ENCODE measurements at places on chromosomes 4 and X.

GRCh38 chr4:74157154-74157553 lies 764 bp upstream of the MTHFD2L start:
- DNase-seq: peak; percentile 12

DNA sequence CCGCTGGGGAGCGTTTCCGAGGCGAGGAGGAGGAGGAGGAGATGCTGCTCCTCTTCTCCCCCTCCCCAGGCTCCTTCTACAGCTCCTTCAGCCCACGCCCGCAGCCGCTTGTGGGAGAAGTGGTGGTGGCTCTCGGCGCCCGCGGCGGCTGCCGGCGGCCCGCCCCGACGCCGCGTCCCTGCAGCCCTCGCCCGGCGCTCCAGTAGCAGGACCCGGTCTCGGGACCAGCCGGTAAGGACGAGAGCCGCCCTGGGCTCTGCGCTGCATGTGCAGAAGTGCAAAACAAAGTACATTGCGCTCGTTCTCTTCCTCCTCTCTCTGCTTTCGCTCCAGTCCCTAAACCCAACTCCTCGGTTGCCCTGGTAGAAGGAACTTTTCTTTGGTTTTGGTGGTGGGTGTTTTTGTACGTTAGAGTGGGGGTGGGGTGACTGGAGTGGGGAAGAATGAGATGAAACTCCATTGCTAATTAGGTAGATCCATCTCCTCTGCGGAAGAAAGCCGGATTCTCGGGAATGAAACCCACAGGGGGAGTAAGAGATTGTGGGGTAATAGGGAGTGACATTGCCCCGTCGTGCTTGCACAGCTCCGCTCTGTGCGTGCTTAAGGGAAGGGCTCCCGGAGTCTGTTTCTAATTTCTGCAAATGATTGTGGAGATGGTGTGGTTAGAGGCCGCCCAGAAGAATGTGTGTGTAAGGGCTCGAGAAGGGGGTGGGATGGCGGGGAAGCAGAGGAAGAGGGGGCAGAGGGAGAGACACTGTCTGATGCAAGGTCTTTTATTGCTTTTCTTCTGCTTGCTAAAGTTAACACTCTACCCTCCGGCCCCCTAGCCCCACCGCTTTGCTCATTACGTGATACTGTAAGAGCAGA lies 677 bp downstream of the PTPN13 start:
- peak; percentile 36 for DNase-seq

- DNase-seq: no peak
Observed at GRCh38 chr4:152382057-152382785, 153.7 kb downstream of the FBXW7 start.

DNA sequence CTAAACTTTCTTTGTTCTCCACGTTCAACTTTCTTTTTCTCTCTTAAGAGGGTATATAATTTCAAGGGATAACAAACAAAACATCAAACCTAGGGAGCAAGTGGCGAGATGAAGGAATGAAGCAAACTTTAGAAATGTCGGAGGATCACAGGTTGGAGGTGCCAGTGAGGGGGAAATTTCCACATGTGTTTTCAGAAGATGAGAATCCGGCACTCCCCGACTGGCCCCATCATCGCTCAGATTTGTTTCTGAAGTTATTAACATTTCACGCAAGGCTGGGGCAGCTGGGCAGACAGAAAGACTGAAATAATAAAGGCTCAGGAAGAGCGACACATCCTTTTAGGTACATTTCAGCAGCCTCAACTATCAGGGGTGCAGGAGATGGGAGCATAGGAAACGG lies 134.9 kb downstream of the SMIM20 start:
- no peak for DNase-seq

DNA sequence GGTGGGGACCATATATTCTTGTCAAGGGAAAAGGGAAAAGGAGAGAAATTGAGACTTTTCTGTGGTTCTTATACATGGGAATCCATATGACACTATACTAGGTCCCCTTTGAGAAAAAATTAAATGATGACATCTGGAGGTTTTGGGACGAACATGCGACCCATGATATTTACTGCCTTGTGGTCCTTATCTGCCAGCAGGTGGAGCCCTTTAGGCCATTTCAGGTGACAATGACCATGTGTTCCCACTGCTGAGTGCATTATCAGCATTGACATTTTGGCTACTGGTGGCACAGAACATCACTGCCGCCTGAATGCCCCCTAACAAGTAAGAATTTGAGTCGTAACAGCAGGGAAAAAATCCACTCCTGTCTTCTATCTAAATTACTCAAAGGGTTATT lies 843.4 kb downstream of the FSTL5 start:
- peak; percentile 45 for DNase-seq

DNA sequence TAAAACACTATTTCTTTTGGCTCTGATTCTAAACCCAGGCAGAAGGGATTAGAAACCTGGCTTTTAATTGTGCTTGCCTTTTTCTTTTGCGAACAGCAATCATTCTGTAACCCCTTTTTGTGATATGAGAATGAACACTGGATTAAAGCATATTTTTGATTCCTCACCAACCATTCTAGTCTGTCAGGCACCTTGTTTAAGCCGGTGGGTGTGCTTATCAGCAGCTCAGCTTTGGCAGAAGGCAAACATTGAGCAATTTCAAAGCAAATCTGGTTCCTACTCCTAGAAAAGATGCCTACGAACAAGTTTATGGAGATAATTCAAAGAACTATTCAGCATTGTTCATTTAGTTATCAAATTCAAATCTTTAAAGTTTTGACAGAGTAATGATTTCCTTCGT lies 265.1 kb upstream of the FAM241A start:
- no peak for DNase-seq

DNA sequence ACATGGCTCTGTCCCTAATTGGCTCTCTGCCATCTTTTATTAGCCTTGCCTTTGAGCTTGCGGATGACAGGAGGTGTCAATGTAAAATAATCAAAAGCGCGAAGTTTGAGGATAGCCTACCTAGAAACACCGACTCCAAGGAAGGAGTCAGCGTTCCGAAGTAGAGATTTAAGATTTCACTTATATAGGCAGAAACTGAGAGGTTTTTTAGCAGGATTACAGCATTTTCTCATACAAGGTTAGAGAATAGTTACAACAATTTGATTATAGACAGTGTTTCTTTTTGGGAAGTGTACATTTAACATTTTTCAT lies 499 bp upstream of the NFXL1 start:
- no peak for DNase-seq

DNA sequence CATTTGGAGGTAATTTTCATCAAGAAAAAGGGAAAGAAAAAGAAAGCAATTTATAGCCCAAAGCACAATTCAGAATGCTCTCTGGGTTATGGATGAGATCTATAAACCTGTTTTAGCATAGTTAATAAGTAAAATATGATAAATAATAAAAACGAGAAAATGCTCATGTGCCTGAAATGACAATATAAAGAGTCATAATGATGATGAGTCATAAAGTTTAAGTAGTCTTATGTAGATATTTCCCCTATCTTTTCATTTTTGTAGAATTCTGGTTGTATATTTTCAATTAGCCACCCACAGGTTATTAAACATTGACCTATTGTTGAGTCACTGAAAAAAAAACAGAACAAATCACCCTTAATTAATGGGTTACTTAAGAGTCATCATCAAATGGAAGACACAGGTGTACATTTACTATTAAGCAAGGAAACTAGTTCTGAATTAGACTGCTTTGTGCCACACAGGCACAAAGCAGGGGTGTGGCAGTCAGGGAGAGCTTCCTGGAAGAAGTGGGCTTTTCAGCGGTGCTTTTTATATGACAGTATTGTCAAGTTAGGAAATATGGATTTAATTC lies 29.3 kb downstream of the BEND4 start:
- no peak for DNase-seq

DNA sequence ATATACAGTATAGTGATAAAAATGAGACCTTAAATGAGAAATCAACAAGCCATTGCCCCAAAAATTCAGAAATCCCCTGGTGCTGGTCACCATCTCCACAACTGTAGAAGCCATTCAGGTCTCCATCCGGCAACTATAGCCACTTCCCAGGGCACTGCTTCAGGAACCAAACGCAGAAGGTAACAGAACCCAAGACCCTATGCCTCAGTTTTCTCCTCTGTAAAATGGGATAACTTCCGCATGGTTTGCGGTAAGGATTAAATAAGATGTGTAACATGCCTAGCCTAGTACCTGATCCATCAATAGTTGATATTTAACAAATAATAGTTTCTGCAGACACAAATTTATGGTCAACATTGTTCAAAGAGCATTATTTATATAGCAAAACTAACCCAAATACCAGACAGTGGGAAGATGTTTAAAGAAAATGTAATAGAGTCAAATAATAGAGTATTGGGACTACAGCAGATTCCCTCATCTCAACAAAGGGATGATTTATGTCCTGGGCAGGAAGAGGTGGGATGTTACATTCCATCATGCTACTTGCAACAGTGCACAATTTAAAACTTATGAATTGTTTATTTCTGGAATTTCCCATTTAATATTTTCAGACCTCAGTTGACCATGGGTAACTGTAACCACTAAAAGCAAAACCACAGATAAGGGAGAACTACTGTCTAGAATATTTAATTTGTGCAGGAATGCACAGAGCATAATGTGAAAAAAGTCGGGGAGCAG lies 30.0 kb downstream of the IRF2 start:
- DNase-seq: peak; percentile 66

DNA sequence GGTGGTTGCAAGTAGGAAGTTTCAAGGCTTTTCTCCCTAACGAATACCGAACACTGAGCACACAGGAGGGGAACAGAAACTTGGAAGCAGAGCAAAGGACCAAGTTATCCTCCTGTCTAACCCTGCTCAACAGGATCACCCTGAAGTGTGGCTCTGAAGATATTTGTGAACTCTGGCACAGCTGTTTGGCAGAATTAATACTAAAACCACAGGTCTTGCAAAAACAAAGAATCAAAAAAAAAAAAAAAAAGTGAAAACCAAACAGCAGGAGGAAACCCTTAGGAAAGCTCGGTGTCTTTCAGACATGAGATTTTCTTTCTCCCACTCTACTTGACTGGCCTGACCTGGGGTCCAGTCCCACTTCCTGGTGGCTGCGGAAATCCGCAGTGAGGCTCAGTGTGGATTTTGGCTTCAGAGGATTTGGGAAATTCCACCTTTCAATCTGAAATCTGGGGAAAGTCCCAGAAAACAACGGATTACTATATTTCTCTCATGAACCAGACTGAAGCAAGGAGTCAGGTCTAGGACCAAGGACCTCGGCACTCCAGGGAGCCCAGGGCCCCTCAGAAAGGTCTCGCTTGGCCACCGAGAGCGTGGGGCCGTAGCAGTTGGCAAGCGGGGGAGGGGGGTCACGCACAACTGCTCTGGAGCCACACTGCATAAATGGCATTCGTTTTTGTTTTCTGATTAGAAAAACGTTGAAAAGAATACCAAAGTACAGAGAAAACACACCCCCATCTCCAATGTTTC lies 867 bp downstream of the TIFA start:
- peak; percentile 88 for DNase-seq

- DNase-seq: no peak
Observed at GRCh38 chr4:1492651-1493539, 86.7 kb upstream of the NKX1-1 start.

DNA sequence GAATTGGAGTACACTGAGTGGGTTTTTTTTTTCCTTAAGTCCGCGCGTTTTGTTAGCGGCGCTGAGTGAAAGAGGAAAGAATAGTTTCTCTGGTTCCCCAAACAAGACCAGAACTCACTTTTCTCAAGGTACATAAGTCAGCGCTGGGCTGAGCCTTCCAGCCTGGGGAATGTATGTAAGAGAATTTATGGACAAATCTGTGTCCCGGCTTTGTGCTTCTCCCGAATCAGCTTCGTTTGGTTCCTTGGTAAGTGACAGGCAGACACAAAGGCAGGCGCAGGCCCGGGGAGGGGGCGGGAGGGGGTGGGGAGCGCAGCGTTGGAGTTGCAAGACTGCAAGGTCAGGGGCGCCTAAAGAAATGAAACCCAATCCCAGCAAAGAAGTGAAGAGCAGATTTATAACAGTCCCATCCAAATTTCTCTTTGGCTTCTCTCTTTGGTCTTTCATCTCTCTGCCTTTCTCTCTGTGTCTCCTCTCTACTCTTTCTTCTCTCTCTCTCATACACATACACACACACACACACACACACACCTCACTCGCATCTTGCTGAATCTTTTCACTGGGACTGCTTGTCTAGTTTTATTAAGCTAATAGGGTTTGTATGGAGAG lies 981 bp downstream of the TET2 start:
- DNase-seq: peak; percentile 70

DNA sequence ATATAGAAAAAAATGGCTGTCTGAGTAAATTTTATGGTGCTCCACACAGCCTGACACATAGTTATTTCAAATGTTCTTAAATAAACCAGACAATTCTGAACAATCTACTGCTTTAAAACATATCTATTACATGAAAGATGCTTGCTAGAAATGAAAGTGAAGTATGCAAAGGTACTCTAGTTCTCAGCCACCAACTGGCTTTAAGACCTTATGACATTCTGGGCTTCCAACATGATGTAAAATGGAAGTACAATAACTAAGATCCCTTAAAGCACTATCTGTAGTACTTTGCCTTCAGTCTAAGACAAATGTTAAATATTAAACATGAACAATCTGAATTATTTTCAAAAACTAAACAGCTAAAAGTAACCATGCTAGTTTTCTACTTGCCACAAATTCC lies 17.3 kb downstream of the HUWE1 start:
- no peak for DNase-seq

GRCh38 chr4:103904123-103904522 lies 184.3 kb upstream of the TACR3 start:
- DNase-seq: no peak

DNA sequence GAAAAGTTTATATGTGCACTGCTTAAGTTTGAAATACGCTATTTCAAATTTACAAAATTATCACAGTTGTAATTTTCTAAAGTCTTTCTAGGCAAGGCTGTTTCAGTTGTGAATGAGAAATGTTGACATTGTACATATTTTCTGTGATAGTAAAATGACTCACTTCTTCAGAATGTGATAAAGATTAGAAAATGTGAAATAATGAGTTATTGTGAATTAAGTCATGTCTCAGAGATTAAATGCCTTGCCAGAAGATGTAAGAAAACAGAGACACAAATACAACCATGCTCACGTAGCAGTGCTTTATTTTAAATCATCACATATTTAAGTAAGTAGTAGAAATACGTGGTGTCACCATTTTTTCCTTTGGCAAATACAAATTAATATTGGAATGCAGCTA lies 768 bp downstream of the CLCN4 start:
- DNase-seq: no peak

- DNase-seq: peak; percentile 65
Observed at GRCh38 chrX:40175511-40176350, 78.0 kb upstream of the BCOR start.

- no peak for DNase-seq
Observed at GRCh38 chr4:81432825-81433224, 38.9 kb downstream of the RASGEF1B start.

GRCh38 chr4:153292897-153293741 lies 51.4 kb upstream of the MND1 start:
- DNase-seq: no peak

DNA sequence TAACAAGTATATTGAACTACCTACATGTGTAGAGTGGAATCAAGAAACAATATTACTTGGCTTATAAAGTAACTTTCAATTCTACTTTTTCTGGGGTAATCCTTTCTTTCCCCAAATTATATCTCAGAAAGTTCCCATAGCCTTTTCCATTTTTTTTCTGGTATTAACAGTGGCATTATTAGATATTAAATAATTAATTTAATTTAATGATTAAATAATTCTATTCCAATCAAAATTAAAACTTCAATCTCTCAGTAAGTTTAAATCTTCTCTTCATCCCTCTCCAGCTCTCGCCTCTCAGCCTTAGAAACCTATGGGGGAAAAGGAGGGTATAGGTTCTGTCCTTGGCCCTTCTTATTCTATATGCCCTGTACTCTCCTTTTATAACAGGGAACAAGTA lies 262.4 kb downstream of the INPP4B start:
- DNase-seq: no peak

Measured in suppressor macrophage treated with lipopolysaccharide for 1 hour (primary cell).